COLO829 (cell line): ENCODE measurements at places on chromosomes 7 and 10.

- DNase-seq = no peak
These were observed 277.8 kb upstream of the NEBL start for GRCh38 chr10:21174715-21175495.

DNA sequence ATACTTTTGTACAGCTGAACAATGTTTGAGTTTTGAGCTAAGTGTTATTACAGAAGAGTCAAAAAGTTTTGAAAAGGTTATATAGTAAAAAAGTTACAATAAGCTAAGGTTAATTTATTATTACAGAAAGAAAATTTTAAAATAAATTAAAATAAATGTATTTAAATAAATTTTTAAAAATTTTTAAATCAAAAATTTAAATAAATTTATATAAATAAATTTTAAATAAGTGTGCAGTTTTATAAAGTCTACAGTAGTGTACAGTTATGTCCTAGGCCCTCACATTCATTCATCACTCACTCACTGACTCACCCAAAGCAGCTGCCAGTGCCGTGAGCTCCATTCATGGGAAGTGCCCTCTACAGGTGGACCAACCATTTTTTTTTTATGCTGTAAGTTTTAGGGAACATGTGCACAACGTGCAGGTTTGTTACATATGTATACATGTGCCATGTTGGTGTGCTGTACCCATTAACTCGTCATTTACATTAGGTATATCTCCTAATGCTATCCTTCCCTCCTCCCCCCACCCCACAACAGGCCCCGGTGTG is 462.9 kb upstream of the ZMIZ1 start:
- DNase-seq = no peak

DNA sequence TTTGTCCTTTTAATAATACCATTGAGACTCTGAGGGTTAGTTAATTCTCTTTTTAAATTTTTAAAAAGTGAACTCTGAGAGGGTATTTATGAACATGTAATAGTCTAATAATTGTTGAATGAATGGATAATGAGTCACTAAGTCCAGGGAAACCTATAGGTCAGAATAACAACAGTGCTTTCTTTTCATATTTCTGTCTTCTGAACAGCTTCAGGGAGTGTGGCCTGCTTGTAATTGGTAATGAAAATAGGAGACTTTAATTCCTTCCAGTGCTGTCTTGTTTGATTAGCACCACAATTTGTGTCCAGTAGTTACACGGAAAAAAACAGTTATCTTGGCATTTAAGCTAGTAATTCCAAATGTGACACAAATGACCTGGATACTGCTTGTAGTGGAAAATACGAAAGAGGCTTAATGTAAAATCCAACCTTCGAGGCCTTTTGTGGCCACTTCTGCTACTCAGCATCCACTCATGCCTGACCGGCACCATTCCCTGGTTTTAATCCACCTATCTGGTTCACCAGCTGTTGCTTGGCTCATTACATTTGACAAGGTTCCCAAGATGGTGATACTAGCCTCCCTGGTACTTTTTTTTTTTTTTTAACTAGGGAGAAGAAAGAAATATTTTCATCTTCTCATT is 149.3 kb upstream of the IMMP2L start:
- DNase-seq = peak; percentile 82

GRCh38 chr10:116237260-116237659 is 35.7 kb downstream of the GFRA1 start:
- DNase-seq = no peak

DNA sequence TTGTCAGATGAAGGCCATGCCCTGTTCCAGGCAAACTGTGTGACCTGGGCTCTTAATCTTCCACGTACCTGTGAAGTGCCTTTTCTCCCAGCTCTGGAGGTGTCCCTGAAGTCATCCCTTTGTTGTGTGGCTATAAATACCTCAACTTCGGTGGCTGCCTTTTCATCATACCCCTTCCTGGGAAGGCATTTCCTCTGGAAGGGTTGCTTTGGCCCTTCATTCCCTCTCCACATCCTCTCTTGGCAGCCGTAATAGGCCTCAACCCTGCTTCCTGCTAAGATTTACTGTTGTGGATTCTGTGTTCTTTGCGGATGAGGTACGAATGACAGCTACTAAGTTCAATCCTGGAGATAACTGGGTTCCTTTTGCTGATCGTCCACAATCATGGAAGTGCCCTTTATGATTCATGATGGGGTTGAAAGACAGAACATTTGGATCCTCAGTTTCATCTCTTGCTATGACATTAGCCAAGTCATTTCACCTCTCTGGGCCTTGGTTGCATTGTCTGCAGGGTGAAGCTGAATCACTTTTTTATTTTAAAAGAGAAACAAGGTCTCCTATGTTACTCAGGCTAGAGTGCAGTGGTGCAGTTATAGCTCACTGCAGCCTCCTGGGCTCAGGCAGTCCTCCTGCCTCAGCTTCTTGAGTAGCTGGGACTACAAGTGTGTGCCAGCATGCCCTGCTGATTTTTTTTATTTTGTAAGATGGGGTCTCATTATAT is 23.6 kb downstream of the FKBP6 start:
- DNase-seq = no peak

DNA sequence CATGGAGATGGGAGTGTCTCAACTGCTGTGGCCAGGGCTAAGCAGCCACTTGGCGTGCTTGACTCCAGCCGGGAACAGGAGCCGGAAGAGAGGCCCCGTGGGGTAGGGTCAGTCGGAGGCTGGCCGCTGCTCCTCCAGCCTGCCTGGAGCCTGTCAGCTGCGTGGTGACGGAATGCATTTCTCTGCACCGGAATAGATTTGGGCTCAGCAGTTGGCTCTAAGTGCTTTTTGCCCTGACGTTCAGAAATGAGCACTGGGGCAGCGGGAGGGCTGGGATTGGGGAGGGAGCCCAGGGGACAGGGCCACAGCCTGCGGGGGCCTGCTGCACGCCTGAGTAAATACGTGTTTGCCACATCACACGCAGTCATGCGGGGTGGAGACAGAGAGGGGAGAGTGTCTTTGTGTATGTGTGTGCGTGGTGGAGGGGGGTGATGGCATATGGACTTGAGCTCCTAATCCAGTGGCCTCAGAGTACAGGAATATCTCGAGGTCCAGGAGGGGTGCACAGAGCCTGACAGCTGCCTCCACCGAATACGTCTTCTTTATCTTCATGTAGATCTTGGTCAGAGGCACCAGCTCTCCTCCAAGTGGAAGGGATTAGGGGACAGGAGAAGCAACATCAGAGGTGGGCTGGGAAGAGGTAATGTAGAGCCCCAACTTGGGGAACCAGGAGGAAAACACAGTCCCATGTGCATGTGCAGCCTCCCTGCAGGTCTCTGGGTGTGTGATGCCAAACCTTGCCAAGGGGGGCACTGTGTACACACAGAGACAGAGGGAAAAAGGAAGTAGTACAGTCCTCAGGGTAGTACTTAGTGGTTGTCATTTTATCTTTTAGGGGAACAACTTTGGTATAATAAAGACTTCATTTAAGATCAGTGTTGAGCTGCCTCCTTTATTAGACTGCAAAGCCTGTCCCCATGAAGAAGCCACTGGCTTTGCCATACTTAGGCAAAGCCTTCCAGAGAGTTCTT is 151.4 kb downstream of the CDH23 start:
- DNase-seq = peak; percentile 6

- DNase-seq = no peak
These were observed 408.4 kb downstream of the SUGCT start for GRCh38 chr7:40542982-40543741.

GRCh38 chr7:121499624-121500023 is 103.5 kb upstream of the FAM3C start:
- DNase-seq = no peak

- no peak for DNase-seq
These were observed 4.4 kb upstream of the GSTK1 start for GRCh38 chr7:143258831-143259230.

- no peak for DNase-seq
These were observed 10.8 kb downstream of the AFAP1L2 start for GRCh38 chr10:114393482-114393881.

DNA sequence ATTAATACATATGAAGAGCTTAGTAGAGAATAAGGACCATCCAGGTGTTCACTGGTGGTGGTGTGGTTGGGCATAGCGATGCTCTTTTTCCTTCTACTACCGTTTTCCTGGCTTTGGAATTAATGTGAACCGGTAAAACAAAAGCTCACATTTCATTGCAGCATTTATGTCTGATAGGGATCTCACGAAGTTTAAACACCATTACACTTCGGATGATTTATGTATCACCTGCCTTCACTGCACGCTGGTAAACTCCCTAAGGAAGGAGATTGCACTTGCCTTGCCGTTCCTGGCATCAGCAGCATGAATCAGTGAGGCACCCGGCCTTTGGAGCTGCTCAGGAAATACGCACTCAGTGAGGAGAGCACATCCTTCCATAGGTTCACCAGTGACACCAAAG is 47.5 kb downstream of the WIPF3 start:
- no peak for DNase-seq

- DNase-seq = peak; percentile 39
These were observed 13.0 kb upstream of the STK31 start for GRCh38 chr7:23696916-23697441.

- no peak for DNase-seq
These were observed 55.8 kb downstream of the TMEM26 start for GRCh38 chr10:61397175-61397986.

GRCh38 chr10:84360637-84361365 is 32.4 kb downstream of the CCSER2 start:
- no peak for DNase-seq

DNA sequence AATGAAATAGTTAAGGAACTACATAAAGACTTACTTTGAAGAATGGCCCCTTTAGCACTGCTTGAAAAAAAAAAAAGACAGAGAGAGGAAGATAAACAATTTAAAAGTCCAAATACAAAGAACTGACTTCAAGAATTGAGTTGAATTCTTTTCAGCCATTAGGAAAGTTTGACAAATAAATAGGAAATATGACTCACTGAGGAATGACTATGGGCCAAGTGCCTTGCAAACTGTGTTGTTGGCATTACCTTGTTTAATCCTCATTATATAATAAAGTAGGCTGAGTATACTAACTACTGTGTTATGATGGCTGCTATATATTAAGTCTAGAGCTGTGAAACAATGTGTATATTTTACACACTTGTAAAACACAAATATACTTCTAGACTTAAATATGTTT is 151.1 kb downstream of the ELMO1 start:
- no peak for DNase-seq

GRCh38 chr10:129531195-129531968 is 64.3 kb downstream of the MGMT start:
- no peak for DNase-seq

GRCh38 chr10:58516119-58516518 is 3.4 kb downstream of the BICC1 start:
- no peak for DNase-seq

DNA sequence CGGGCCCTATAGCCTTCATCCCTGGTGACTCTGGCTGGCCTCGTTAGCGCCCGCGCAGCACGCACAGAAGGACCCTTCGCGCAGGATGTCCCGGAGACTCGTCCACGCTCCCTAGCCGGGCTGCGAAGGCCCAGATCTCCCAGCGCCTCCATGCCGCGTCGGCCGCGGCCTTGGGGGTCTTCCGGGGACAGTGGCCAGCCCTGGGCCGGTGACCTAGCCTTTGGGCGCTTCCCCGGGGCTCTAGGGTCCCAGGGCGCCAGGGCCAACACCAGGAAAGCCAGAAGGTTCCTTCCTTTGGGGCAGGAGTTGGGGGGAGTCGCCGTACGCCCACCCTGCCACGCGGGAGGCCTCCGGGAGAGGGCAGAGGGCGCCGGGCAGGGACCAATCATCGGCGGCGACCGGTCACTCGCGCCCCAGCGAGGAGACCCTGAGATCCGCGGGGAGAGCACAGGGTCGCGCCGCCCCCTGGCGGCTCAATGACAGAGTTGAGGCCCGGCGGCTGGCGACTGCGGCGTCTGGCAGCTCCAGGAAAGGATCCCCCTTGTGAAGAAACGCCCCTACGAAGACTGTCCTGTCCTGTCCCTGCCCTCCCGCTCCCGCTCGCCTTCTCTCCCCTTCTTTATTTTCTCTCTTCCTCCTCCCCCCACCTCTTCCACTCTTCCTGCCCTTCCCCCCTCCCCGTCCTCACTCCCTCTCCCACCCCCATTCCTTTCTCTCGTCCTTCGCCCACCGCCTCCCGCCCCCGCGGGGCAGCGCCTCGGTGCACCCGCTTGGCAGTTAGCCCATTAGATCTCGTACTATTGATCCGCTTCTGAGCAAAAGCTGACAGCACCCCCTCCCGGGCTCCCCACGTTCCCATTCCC is 62.3 kb upstream of the LBX1 start:
- no peak for DNase-seq

DNA sequence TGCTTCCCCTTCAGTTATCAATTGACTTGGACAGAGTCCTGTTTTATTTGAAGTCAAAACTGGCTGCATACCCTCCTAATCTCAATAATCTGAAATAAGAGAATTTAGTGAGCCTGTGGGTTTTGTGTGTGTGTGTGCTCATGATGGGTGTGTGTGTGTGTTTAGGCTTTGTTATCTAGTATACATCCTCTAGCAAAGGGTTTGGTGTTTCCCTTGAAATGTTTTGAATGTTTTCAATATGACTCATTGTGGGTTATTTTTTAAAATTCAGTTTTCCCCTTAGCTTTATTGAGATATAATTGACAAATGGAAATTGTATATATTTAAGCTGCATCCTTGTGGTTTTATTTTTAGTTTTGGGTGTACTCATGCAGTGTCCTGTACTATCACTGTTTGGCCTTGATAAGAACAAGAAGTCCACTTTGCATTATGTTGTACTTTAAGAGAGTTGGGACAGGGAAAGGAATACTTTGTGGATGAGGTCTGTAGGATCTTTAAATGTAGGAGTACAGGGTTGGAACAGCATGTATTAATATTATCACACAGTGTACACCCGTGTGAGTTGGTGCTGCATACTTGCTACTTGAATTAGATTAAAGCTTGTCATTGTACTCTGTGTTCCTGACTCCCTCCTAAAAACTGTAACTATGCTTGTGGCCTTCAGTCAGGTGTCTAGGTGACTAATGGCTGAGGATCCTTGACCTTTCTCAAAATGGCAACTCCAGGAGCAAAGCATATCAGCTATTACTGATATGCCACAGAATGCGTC is 58.3 kb downstream of the VCL start:
- DNase-seq = peak; percentile 26

DNA sequence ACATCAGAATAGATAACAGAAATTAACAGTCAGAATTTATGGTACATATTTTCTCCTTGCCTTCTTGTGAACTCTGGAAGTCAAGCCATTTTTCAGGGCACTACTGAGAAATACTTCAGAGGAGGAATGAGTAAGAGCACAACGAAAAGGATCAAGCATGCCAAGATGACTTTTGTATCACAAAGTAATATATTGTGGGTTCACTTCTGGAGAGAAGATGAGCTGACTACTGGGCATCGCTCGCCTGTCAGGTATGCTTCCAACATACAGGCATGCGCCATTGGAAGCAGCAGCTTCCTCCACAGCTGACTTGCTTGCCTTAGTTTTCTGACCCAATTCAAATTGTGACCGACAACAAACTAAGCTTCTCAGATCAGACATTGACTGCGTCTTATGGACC is 137.3 kb downstream of the VTI1A start:
- DNase-seq = no peak

GRCh38 chr7:149586646-149587645 is 89.3 kb upstream of the ZNF746 start:
- no peak for DNase-seq

GRCh38 chr10:124010563-124011131 is 82.8 kb downstream of the CHST15 start:
- no peak for DNase-seq

GRCh38 chr7:26861050-26861449 is 3.3 kb downstream of the SKAP2 start:
- no peak for DNase-seq

GRCh38 chr10:49395741-49396665 is at the start of gene DRGX:
DRGX (minus strand) TSS chr10:49396089; CDS start chr10:49395440, 649 bp downstream.
- no peak for DNase-seq

- no peak for DNase-seq
These were observed 24.3 kb upstream of the GNAI1 start for GRCh38 chr7:80110376-80110775.

- DNase-seq = no peak
These were observed 282.0 kb downstream of the ADK start for GRCh38 chr10:74432841-74433594.
